Lower lobe of right lung (tissue), 2 donors: ENCODE measurements at places on chromosomes 16 and 17. TPM values are rescaled to one million over a fixed set of nuclear protein-coding genes. Genes with fewer than 3 reads are reported as not detected.

DNA sequence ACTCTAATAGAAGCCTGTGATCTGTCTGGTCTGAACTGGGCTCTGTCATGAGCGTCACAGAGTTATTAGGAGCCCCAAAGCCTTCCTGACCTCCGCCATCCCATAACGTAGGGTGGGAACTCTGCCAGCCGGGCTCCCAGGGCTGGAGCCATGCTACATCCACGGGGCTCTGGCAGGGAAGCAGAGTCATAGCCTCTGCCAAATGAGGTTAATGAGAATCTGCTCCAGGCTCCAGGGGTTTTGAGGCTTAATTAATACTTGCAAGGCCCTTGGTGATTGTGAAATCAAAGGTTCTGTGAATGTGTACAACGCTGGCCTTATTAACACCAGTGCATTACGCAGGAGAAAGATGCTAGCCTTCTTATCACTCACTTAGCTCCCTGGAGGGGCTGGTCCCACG is 42.4 kb upstream of the ZFP90 start:
- DNase-seq = no peak

The TBX21 gene
- total RNA-seq = 3.6 TPM

DNA sequence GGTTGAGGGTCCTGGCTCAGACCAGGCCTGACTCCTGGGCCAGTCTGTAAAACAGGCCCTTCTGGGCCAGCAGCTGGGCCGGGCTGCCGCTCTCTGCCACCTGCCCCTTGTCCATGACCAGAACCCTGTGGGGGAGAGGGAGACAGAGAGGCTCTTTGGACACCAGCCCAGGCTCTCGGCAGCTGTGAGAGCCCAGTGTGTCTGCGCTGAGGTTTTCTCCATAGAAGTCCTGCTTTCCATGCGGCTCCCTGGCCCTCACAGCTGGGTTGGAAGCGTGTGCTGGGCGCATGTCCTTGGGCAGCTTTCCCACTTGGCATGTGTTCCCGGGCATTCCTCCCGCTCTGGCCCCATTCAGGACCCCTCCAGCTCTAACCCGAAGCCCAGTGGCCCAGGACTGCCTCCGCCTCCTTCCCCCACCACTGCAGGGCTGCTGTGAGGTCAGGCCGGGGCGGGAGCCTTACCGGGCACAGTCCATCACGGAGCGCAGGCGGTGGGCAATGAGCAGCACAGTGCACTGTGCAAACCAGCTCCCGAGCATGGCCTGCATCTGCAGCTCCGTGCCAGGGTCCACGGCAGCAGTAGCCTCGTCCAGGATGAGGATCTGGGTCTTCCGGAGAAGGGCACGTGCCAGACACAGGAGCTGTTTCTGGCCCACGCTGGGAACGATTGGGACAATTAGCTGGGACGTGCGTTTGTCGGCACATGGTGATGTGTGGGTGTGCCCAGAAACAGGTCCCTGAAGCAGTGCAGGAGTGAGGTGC is 73.0 kb downstream of the ABCC6 start:
- DNase-seq = no peak

- no peak for DNase-seq
These were observed 2.7 kb upstream of the CCDC57 start for GRCh38 chr17:82215095-82215971.

The ZNF830 gene
- total RNA-seq = 17.8 TPM

DNA sequence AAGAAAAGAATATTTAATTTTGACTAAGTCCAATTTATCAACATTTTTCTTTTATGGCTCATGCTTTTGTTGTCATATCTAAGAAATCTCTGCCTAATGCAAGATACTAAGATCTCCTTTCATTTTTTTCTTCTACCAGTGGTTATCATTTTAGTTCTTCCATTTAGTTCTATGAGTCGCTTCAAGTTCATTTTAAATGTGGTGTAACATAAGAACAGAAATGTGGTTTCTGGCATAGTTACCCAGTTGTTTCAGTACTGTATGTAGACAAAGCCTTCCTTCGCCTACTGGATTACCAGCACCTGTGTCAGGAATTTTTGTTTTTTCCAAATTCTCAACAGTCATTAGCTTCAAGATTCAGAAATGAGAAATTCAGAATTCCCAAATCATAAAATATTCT is 175.7 kb downstream of the PARN start:
- no peak for DNase-seq

GRCh38 chr16:89476379-89476778 is 14.0 kb downstream of the ANKRD11 start:
- DNase-seq = no peak

DNA sequence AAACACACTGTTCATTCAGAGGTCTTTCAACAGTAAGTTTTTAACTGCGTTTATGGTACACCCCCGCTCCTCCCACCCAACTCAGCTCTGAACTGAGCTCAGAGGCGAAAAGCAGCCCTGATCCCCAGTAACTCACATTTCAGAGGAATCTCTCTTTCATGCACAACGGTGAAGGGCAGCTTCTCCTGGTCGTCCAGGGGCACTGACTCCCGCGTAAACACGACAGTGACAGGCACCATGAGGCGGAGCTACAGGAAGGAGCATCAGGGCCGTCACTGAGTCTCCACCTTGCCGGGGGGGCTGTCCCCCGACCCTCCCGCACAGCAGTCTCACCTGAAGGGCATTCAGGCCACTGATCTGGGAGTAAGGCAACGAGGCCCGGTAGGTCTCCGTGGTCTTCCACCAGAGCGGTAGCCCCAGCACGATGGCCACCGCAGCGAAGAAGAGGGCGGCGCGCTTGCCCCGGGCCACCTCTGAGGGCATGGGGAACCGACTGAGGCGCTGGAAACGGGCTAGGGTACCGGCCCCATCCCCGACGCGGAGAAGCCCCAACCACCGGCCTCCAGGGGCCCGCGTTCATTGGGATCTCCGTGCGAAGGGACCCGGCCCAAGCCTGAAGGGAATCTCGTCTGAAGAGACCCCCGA is 486 bp downstream of the PIGS start:
- peak; percentile 54 for DNase-seq

- DNase-seq = peak; percentile 88
These were observed 49.4 kb upstream of the GSE1 start for GRCh38 chr16:85563515-85564276.

DNA sequence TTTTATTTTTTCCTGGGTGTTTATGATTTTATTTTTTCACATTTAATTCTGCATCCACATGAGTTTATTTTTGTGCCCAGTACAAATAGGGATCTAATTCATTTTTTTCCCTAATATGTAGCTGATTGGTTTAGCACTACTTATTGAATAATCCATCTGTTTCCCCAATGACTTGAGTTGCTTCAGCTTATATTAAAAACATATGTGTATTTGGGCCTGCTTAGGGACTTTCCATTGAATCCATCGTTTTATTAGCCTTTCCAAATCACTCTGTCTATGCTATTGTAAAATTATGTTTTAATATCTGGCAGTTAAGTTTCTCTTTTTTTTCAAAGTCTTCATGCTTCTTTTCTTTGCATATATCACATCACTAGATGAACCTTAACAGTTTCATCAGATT is 42.2 kb downstream of the WWP2 start:
- DNase-seq = no peak

GRCh38 chr17:42675348-42675964 is 1.3 kb downstream of the PLEKHH3 start:
- DNase-seq = no peak

- no peak for DNase-seq
These were observed 13.5 kb downstream of the CEP295NL start for GRCh38 chr17:78889531-78889930.

DNA sequence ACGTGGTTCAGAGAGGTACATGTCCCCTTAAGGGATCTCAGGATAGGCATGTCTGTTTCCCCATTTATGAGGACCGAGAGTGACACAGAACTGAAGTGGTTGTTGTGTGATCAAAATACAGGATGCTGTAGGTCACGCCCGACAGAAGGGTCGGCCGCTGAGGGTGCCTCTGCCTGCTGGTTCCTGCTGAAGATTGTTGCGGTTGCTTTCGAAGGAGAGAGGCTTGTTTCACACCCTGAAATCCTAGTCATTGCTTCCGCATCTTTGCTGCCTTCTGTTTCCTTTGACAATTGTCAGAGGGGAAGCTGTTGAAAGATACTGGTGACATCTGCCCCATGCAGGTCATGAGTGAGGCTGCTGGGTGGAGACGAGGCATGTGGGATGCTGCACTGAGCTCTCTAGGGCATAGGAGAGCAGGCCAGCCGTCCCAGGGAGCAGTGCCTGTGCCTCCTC is 3.8 kb upstream of the NAT9 start:
- peak; percentile 85 for DNase-seq

The REXO5 gene
- 4.7 TPM for total RNA-seq

DNA sequence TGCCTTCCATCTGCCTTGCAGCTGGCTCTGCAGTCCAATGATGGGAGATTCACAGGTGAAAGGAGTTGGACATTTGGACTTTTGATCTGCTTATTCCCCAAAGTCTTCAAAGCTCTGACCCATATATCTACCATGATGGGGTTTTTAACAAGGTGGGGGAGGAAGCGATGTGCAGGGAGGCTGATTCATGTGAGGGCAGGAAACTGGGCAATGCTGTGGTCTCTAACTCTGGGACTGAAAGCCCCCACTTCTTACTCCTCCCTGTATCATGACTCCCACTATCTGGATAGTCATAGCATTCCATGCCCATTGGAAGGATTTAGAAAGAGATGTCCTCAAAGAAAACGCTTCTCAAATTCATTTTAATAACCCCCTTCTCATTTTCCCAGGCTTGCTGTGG is 16.3 kb downstream of the HOXB1 start:
- no peak for DNase-seq

The C1QTNF1 gene
- total RNA-seq = 24.9 TPM

- DNase-seq = no peak
These were observed 301.0 kb downstream of the CPPED1 start for GRCh38 chr16:12502676-12503075.

DNA sequence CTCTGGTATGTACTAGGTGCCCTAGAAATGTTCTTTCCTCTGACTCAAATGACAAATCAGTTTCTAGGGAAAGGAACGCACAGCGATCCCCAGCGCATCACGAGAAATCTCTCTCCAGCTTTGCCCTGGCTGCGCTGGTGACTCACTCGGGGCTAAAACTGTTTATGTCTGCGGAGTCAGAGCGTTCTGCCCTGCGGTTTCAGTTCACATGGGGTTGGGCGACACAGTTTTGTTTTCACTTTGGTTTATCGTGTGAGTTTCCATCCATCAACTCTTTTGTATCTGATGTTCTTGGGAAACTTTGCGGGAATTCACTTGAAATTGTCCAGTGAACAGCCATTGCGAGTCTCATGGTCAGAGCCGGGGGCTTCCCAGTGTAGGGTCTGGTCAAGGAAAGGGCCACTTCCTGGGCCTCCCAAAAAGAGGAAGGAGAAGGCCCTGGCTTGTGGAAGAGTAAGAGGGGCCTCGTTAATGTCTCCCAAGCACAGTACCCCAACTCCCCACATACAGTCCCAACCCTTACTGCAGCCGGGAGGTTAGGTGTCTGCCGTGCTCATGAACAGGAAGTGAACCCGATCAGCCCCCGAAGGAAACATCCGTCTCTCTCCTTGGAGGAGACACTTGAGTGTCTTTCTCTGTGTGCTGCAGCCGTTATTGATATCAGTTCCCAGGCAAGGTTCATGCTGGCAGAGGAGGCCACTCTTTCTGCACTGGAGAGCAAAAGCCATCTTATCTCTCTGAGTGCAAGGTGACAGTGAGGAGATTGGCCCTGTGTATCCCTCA is 643.2 kb downstream of the WWOX start:
- DNase-seq = peak; percentile 51

GRCh38 chr17:8294814-8295316 is 335 bp downstream of the SLC25A35 start:
- no peak for DNase-seq

The CA5A gene
- 0.06 TPM for total RNA-seq

DNA sequence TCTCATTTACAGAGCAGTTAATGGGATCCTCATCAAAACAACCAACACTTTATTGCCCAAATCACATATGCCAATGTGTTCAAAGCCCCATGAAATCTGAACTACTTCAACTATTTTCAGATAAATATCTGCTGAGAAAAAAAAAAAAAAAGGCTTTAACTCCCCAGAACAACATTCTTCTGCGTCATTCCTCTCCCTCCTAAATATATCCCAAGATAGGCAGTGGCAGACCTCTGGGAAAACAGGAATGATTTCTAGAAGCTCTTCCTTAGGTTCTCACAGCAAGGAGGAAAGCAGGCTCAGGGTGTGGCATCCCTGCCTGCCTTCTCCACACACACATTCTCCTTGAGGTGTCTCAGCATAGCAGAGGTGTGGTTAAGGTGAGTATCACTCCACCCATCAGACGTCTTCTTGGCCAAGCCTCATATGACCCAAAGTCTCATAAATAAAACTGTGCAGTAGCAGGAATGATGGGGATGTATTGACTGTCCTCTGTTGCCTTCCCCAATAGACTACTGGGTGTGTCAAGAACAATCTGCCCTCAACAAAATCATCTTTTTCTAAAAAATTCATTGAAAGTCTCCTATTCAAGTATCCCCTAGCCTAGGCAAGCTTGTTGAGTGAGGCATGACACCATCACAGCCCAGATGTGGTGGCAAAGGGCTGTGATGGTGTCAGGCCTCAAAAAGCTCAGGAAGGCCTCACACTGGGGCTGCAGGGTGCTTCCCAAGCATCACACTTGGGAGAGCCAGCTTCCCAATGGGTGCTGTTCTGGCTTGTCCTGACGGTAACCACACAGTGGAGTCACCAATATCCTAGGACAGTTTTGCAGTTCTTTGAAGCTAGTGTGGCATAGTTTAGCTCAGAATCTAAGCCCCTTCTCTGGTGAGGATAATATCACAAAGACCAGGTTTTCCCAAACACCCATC is 135.4 kb upstream of the SOX9 start:
- DNase-seq = no peak

The ZNF232 gene
- total RNA-seq = 11.4 TPM

The MAPT gene
- 5.5 TPM for total RNA-seq

The TEX19 gene
- total RNA-seq = not detected

- DNase-seq = no peak
These were observed 35.1 kb upstream of the IL21R start for GRCh38 chr16:27366687-27367460.

- no peak for DNase-seq
These were observed 17.3 kb downstream of the BAHCC1 start for GRCh38 chr17:81412490-81413093.

GRCh38 chr16:22754577-22754976 is 59.4 kb upstream of the HS3ST2 start:
- DNase-seq = no peak

DNA sequence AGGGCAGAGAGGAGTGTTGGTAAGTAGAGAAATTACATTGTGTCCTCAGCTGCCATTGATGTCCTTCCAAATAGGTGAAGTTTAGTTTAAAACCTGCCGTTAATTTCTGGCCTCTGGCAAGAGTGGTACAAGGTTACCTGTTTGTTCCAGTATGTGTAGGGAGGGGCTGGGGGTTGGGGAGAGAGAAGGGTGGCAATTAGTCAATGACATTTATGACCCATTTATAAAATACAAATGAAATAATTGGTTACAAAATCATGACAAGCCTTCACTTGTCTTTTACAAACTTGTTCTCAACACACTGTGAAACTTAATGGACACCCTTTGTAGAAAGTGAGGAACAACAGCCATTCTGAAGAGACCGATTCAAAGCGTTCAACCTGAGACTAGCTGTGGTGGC is 281.0 kb downstream of the FTO start:
- DNase-seq = no peak

The WNT3 gene
- total RNA-seq = 2.2 TPM

The CCL1 gene
- total RNA-seq = not detected

- DNase-seq = no peak
These were observed 111.0 kb downstream of the NTN1 start for GRCh38 chr17:9132291-9132690.
